ENCODE measurements at places on chromosomes 5 and 9.

DNA sequence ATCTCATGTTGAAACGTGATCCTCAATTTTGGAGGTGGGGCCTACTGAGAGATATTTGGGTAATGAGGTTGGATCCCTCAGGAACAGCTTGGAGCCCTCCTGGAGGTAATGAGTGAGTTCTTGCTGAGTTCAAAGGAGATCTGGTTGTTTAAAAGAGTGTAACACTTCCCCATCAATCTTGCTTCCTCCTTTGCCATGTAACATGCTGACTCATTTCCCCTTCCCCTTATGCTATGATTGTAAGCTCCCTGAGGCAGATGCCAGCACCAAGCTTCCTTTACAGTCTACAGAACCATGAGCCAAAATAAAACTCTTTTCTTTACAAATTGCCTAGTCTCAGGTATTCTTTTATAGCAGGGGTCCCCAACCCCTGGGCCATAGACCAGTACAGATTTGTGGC, 352.3 kb downstream of the SLCO4C1 start:
- DNase-seq = no peak

DNA sequence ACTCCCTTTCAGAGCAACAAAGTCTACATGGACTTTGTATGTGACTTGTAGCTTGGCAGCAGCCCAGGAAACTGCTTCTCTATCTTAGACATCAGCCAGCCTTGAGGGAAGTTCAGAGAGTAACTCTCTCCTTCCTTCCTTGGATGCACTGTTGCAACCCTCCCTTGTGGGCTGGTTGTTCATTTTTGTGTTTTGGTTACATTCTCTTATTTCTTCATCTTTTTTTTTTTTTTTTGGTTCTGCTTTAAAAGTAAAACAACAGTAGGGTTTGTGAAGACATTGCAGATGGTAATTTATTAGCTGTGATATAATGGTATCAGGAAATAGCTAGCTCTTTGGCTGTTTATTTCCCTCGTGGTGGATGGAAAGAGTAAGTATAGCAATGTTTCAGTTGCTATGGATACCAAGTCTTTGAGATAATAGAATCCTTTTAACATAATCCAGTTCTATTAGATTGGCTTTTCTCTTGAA, 97.9 kb upstream of the MAMDC2 start:
- peak; percentile 43 for DNase-seq

DNA sequence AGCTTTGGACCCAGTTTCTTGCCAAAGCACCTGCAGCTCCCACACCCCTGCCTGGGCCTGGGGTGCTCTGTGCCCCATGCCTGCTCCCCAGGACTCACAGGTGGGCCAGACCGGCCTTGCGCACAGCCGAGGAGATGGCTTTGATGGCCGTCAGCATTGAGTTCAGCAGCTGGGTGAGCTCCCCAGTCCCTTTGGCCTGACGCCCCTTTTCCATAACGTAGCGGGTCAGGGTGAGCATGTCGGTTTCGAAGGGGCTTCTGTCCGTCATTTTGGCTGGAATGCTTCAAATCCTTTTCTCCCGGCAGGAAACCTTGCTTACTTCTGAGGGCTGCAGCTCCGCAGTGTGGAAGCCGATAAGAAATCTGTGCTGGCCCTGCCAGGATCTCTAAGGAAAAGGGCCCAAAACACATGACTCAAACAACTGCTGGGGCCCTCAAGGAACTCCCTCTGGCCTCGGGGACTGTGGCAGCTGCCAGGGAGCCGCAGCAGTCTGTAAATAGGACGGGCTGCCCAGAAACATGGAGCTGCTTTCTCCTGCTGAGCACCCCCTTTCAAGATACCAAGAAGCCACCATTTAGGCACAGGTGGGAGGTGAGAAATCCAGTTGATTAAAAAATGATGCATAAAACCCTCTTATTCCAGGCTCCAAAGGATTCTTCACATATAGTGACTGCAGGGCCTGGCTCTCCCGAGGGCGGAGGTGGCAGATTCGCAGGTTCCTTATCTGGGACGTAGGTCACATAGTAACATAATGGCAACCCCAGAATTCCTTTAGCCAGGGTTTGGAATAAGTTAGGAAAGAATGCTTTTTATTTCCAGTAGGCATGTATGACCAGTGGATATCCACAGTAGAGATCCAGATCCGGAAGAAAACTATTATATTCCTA, at the start of gene FBP2:
FBP2 (minus strand) TSS at position 366 of the 887 bp plus-strand sequence; CDS start at position 268, 98 bp downstream.
- no peak for DNase-seq

DNA sequence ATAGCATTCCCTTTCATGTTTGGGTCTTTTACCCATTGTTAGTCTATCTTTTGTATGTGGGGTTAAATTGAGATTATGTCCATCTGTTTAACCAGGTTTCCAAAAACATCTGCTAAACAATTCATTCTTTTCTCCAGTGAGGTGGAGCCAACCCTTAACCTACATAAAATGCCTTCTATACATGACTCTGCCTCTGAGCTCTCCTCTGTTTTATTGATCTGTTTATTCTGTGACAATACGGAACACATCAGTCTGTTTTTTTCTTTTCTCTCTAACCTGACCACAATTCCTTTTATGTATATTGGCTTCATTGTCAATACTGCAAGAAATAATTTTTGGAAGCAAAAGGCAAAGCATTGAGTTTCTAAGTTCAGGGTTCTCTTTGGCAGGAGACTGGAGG, 9.9 kb upstream of the ARL15 start:
- DNase-seq = no peak

- DNase-seq = no peak
These were observed 31.4 kb upstream of the BRD3 start for GRCh38 chr9:134099123-134099761.

DNA sequence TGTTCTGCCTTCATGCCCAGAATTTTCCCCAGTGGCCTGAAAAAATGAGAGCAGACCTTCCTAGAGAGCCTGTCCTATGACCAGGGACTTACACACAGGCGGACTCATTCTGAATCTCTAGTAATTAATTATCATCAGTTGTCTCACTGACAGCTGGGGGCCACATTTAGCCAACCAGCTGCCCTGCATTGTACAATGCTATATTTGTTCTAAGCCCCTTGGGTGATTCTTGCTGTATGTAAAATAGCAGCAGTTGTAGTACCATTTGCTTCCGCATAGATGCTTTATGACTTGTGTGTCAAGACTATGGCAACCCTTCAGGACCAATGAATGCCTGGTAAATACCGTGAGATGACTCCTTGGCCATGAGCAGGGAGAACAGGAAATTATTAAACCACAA, 415.4 kb upstream of the SEMA6A start:
- DNase-seq = no peak

- no peak for DNase-seq
These were observed 411 bp upstream of the MAT2B start for GRCh38 chr5:163505049-163505367.

- no peak for DNase-seq
These were observed 1.6 kb upstream of the CARD9 start for GRCh38 chr9:136375096-136375495.

DNA sequence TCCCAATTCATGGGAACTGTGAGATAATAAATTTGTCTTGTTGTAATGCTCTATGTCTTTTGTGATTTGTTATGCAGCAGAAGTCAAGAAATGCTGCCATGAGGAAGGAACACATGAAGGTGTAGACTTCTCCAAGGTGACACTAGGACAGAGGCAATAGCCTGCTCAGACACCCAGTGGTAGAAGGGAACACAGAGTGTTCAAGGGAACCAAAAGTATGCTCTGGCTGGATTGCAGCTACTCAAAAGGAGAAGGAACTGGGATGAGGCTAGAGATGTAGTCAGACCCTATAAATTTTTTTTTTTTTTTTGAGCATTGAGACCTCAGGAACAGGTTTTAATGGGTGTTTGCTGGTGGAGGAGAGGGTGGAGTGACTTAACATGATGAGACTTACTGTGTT, 232.5 kb downstream of the PARP8 start:
- DNase-seq = no peak
